ENCODE measurements at places on chromosomes 7 and 10.

GRCh38 chr7:28106321-28106829, 74.2 kb downstream of the JAZF1 start:
- no peak for DNase-seq

- DNase-seq = no peak
These were observed 99.9 kb upstream of the JAZF1 start for GRCh38 chr7:28280516-28280915.

GRCh38 chr10:57716884-57717283, 550.8 kb downstream of the IPMK start:
- DNase-seq = no peak

- DNase-seq = no peak
These were observed 28.3 kb downstream of the NRP1 start for GRCh38 chr10:33306126-33306525.

GRCh38 chr7:91383053-91383904, 119.0 kb downstream of the FZD1 start:
- no peak for DNase-seq

GRCh38 chr10:16348891-16349290, 87.9 kb upstream of the PTER start:
- no peak for DNase-seq

DNA sequence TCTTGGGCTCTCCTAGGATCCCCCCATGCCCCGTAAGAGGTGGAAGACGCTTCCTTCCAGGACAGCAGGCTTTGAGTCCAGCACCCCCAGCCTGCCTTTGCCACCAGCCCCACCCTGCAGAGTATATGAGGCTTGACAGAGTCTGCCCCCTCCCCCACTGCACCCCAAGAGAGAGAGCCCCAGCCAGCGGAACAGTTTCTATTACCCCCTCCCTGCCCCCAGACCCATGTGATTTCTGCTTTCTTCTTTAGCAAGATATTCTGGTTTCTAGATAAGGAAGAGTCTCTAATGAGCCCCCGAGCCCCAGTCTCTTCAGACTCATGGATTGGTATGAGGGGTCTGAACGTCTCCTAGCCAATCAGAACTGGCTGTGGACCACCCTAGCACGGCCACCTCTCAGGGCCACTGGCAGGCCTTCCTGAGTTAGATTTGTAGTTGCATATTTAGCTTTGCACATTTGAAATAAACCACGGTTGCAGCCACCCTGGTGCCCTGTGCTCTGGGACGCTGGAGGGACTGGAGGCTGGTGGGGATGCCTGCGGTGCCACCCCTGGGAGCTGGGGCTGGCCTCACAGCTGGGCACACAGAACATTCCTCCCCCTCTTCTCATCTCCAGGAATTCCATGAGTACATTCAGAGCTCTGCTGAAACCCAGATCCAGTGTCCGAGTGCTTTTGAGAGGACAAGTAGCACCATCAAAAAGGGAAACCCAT, 3.0 kb upstream of the SH2B2 start:
- no peak for DNase-seq

GRCh38 chr7:78018641-78019446, 220.3 kb downstream of the PHTF2 start:
- peak; percentile 4 for DNase-seq

GRCh38 chr7:142856565-142857245, 1.8 kb downstream of the EPHB6 start:
- DNase-seq = no peak

- DNase-seq = no peak
These were observed 33.2 kb upstream of the CALU start for GRCh38 chr7:128705891-128706333.

- DNase-seq = no peak
These were observed 15.5 kb downstream of the ZMIZ1 start for GRCh38 chr10:79084012-79084971.

- DNase-seq = peak; percentile 19
These were observed 144.7 kb downstream of the PFKFB3 start for GRCh38 chr10:6347391-6347951.

DNA sequence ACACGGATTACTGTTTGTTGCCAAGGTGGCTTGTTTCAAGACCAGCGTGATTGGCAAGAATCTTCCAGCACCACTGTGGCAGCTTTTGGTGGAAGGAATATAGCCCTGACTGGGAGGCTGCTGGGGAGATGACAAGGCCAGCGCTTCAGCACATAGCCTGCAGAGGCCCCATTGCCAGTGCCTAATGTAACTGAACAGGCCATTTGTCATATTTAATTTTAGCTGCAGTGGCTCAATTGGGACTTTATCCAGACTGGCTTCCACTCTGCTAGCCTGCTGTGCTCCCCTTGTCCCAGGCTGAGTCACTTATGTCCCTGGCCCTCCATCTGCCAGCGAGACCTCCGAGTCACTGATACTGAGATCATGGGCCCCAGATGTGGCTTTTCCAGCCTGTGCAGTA, 483.1 kb downstream of the GALNT17 start:
- no peak for DNase-seq

DNA sequence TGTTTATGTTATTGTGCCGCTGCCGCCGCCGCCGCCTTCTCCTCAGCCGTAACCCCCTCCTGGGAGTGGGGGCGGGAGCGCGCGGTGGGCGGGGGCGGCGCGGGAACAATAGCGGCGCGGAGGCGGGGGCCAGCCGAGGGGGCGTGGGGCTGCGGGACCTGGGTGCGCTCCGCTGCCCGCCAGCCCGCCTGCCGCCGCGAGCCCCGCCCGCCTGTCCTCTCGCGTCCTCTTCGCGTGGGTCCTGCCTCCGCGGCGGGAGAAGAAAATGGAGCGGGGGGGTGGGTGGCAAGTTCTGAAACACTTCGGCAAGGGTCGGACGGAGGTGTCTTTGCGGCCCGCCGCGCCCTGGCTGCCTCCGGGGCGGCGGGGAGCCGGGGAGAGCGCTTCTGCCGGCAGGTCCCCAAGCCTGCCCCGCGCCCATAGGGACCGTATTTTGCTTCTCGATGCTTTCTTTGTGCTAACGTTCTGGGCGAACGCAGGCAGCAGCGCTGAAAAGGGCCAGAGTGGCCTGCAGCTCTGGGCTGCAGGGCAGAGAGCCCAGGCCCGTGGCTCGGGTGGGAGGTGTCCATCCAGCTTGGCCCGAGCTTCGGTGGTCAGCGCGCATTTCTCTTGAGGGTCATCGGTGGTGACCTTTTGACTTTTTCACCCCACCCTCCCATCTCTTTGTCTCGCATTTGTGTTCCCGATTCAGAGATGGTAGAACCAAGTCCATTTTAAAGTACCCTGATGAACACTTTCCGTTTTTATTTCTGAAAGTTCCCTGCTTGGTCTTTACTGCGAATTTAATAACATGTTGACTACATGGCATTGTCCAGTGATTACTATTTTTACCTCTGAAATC, 613 bp downstream of the MAPK8 start:
- peak; percentile 62 for DNase-seq

DNA sequence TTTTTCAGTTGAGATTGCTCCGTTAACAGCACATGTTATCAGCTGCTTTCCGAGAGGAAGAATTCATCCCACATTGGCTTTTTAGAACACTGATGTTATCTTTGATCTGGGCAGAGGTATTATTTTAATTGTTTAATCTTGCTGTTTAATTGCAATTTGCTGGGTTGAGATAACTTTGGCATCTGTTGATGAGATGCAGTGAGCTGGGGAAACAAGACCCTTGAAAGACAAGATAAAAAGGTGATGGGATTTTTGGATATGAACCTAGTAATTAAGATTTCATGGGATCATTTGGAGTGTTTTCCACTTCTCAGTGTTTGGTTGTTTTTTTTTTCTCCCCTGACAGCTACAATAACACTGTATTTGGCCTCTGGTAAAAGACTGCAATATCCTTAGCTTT, 4.5 kb downstream of the CELF2 start:
- DNase-seq = no peak

DNA sequence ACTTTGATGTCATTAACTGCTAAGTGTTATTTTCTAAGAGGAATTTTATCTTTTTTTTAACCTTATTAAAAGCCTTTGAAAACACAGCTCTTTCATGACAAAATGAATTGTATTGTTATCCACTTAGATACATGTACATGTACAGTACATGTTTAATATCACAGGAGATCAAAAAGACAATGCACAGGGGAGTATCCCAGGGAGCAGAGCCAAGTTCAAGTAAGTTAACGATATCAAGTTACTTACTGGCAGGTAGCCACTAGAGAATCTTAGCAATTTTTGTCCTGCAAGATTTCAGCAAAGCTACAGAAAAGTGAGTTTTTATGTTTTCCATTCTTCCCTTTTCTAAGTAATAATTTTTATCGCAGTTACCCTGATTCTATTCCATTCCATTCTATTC, 33.9 kb upstream of the ARL4A start:
- no peak for DNase-seq

- DNase-seq = no peak
These were observed 1.7 kb upstream of the NKX6-2 start for GRCh38 chr10:132787495-132788179.

GRCh38 chr7:118054529-118054928, 129.4 kb upstream of the LSM8 start:
- no peak for DNase-seq

DNA sequence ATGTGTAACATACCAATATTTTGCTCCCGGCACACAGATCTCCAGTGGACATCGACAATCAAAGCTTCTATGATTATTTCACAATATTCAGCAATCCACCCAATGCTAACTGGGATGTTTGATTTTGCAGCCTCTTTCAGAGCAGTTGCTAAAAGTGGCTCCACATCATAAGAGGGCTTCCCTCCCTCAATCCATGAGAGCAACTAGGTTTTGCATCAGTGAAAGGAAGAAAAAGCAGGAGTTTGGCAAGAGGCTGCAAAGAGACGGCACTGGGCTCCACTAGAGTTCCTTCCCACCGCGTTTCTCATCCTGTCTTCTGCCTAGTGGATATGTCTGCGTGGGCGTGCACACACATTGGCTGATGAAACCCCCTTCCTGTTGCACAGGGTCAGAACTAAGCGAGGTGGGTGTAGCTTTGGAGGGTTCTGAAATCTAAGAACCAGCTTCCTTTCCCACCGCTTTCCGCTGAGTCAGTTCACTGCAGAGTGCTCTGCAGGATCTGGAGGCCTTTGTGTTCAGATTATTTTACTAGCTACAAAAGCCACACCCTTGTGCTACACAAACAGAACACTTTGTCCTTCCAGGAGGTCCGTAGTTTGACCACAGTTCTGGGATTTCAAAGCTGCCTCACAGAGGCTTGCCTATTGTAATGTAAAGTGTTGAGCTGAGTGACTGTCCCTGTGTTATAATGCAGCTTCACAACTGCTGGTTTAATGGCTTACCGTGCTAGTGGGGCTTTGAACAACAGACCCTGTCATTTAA, 28.1 kb downstream of the ARL4A start:
- DNase-seq = no peak

GRCh38 chr10:100282907-100283306, 3.6 kb downstream of the BLOC1S2 start:
- no peak for DNase-seq

DNA sequence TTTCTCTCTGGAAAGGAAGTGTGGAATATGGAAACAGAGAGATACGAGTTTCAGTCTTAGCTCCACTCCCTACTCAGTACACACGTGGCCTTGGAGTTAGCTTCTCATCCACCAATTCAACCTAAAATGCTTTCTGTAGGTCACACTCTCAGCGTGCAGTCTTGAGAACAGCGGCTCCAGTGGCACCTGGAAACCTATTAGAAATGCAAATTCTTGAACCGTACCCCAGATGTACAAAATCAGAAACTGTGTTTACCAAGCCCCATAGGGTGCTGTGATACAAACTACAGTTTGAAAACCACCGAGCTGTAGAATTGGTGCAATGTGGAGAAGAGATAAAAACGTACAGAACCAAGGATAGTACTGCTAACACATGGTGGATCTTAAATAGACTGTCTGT, 91.1 kb upstream of the SP4 start:
- no peak for DNase-seq

- no peak for DNase-seq
These were observed 7.4 kb downstream of the IGF2BP3 start for GRCh38 chr7:23462846-23463245.

DNA sequence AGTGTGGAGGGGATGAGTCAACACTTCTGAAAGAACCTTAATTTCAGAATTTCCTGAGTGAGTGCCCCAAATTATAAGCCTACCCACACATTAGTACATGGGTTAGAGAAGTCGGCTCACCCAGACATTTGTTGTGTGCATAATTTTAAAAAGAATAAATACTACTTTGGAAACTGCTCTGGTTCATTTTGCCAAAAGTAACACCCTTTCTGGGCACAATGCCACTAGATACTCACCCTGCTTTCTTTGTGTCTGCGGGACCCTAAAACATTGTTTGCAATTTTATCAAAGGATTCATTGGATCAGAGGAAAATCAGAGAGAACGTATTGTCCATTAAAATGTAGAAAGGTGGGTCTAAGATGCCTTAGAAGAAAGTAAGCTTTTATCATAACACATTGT, 245.5 kb upstream of the NRP1 start:
- no peak for DNase-seq

DNA sequence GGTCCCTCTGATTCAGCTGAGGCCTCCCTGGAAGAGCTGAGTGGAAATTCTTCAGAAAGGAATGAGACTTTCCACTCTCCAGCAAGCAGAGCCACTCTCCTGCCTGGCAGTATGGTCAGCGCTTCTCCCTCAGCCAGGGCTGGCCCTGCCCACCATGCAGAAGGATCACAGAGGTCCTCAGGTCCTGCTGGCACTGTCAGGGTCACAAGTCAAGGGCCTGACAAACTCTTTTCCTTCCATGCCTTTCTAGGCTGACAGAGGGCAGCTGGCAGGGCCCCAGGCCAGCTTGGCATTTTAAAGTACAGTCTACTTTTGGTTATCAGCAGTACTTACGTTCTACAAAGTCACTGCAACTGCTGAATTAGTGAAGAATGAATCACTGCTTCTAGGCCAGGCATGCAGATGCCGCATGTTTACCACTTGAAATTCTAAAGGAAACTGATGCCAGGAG, 119.3 kb upstream of the FRMD4A start:
- no peak for DNase-seq
